ENCODE measurements at places on chromosomes 7 and 10.
A peak's percentile ranks its signal among the peaks of the same experiment; 100 is the strongest.

- DNase-seq = no peak
Observed at GRCh38 chr7:129529643-129530042, 27.3 kb downstream of the SMKR1 start.

- no peak for DNase-seq
Observed at GRCh38 chr10:110914431-110914830, 4.5 kb downstream of the BBIP1 start.

- no peak for DNase-seq
Observed at GRCh38 chr7:151366166-151366879, 24.7 kb downstream of the NUB1 start.

- no peak for DNase-seq
Observed at GRCh38 chr10:111390813-111391563, 314.2 kb downstream of the ADRA2A start.

DNA sequence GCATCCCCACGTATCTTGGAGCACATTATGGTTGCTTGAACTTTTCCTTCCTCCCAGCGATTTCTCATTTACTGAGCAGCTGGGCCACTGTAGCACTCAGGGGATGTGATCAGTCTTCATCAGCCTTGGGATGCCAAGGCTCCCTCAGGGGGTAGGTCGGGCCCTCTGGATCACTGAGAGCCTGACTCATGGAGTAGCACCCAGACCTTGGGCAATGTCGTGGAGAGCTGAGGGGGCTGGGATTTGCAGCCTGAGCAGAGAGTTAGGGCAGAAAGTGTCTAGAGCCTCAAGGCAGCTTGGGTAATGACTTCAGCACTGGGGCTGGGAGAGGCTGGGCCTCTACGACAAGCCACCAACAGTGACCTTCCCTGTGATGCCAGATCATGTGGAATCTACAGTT is 86.5 kb upstream of the CXCL12 start:
- no peak for DNase-seq

DNA sequence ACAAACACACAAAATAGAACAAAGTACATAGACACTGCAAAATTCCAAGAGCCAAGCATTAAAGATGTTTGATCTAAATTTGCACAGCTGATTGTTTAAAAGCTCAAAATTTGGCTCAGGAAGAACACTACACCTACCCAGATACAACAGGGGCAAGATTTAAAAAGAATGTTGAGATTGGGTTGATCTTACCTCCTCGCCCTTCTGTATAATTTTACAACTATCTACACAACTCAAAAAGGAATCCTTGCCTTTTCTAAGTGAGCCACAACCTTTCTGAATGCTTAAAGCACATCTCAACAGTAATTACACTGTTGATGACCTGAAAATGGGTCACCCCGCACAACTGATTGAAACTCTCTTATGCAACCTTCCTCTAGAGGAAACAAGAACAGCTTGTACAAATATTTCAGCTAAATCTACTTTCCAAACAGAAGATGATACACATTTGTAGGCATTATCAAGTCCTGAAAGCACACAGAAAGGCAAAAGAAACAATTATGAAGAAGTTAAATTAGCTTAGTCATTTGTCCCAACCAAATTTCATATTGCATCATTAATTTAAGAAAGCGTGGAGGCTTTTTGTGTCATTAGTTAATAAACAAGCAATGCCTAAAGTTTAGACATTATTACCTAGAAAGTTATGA is 75.5 kb downstream of the UBE2H start:
- DNase-seq = no peak

DNA sequence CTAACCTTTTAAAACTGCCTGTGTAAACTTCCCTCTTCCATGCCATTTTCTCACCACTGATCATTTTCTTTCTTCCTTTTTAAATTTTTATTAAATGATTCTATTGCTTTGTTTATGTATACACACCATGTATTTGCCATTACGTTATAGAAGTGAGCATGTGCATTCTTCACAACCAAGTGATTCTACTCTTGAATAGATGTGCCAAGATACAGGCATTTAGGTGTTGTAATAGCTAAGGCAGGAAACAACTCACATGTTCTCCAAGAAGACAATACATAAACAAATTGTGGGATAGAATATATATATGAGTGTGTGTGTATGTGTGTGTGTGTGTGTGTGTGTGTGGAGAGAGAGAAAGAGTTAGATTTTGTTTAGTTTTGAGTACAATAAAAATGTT is 202.6 kb upstream of the SEMA3E start:
- no peak for DNase-seq

DNA sequence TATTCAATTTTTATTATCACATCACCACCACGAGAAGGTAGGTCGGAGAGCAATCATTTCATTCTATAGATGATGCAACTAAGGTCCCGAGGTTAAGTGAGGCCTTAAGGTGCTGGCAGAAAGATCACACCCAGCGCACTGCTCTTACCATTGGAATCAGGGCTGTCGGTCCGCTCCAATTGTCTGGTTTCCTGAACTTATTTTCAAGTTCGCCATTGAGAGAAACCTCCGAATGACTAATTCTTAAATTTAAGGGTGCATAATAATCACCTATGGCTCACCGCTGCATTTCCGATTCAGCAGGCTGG is 625 bp upstream of the GSTO2 start:
- DNase-seq = no peak

- no peak for DNase-seq
Observed at GRCh38 chr10:4867520-4868356, 41.7 kb downstream of the AKR1E2 start.

DNA sequence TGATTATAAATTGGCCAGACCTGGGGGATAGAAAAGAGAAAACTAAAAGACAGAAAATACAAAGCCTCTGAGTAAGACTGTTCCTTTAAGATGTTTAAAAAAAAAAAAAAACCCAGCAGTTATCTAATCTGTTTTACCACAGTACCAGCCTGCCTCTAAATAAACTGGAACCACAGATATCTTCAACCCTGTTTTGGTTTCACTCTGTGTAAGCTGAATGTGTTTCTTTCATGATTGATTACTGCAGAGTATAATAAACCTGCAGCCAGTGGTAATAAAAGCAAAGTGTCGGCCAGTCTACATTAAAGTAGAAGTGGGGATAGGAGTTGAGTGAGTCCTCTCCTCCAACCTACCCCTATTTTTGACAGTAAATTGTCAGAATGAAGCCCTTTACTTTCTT is 40.6 kb downstream of the MGAM2 start:
- DNase-seq = no peak

GRCh38 chr10:76382381-76382851 is 951.0 kb downstream of the LRMDA start:
- no peak for DNase-seq

- DNase-seq = no peak
Observed at GRCh38 chr7:54967377-54967776, 51.4 kb upstream of the EGFR start.

DNA sequence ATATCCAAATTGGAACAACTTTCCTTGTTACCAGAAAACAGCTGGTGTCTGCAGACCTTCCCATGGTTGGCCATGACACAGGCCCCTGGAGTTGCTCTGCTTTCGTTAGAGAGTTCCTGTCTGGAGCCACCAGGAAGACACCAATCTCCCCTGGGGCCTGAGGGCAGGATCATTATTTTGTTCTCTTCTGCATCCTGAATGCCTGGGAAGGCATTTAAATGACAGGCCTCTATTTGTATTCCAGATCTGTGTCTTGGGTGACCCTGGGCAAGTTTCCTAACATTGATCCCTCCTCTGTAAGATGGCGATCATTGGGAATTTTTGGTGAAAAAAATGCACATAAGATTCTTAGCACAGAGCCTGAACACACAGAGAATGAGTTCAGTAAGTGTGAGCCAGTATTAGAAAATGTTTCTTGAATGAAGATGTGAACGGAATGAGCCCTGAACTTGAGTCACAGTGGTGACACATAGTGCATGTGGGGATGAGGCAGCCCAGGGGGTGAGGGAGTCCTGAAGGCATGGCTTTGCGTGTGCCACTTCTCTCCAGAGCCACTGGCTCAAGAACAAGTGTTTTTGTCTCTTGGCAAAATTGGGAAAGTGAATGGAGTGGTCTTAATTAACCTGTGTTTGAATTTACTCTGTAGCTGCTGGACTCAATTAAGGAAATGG is 28.4 kb downstream of the BMPER start:
- no peak for DNase-seq

- DNase-seq = no peak
Observed at GRCh38 chr7:102978284-102978683, 65.5 kb downstream of the LRRC17 start.

- DNase-seq = no peak
Observed at GRCh38 chr10:26491934-26492333, 53.8 kb downstream of the APBB1IP start.

DNA sequence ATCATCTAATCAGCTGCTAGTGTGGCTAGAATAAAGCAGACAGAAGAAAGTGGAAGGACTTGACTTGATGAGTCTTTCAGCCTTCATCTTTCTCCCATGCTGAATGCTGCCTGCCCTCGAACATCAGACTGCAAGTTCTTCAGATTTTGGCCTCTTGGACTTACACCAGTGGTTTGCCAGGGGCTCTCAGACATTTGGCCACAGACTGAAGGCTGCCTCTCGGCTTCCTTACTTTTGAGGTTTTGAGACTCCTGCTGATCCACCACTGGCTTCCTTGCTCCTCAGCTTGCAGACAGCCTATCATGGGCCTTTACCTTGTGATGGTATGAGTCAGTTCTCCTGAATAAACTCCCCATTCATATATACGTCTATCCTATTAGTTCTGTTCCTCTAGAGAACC is 26.0 kb downstream of the PLPP4 start:
- DNase-seq = no peak

DNA sequence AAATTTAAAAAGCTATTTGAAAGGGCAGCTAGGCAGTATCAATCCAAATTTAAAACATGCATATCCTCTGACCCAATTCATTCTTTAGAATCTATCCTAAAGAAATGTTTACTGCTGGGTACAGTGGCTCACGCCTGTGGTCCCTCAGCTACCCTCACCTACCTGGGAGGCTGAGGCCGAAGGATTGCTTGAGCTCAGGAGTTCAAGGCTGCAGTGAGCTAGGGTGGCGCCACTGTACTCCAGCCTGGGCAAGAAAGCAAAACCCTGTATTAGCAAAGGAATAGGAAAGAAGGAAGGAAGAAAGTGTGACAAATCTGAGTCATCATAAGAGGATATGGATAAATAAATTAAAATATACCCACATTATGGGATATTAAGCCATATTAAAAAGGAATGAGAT is 36.3 kb downstream of the C7orf33 start:
- DNase-seq = no peak

GRCh38 chr10:31927884-31928548 is 615 bp downstream of the ARHGAP12 start:
- DNase-seq = peak; percentile 66

DNA sequence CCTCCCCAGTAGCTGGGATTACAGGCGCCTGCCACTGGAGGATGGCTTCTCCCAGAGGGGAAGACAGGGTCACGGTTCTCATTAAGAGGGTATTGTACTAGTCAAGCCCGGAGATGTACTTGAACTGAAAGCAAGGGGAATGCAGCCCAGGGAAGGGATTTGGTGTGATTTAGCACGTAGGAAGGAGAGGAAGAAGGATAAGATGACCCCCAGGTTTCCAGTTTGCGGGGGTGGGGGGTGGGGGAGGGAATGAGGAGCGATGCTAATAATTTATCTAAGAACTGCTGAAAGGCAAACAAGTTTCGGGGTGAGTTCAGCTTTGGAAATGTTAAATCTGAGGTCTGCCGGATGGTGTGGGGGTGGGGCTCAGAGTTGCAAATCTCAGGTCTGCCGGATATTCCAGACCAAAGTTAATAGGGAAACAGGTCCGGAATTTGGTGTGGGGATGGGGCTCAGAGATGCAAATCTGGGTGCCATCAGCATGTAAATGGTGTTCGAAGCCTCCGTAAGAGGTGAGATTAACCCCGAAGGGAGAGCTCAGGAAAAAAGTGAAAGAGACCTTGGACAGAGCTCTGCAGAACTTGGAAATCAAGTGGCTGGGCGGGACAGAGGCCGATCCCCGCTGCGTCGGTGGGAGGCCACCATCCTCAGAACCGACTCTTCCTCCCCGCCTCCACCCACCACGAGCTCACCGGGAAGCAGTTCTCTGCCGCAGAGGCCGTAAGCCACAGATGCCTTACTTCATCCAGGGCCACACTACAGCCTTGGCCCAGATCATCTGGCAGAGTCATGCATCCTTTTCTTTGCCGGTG is 1.6 kb upstream of the SEPHS1 start:
- no peak for DNase-seq

- DNase-seq = no peak
Observed at GRCh38 chr7:29971566-29972314, 17.9 kb downstream of the SCRN1 start.

DNA sequence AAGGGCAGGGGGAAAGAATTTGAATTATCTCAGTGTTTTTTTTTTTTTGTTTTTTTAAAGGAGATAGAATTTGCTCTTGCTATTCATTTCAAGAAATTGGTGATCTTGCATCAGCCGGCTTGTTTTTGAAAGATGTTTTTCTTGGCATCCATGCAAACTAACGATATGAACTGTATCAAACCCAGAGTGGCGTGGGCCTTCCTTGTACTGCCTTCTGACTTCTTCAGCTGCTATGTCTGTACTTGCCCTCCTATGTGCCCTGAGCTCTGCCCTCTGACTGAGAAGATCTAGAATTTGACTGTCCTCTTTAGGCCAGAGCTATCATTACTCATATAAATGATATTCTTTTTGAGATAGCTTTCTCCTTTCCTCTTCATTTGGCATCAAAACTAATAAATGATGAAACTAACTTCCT is 183.1 kb downstream of the EXOC4 start:
- DNase-seq = no peak

- DNase-seq = no peak
Observed at GRCh38 chr10:98223874-98224273, 44.1 kb downstream of the LOXL4 start.

DNA sequence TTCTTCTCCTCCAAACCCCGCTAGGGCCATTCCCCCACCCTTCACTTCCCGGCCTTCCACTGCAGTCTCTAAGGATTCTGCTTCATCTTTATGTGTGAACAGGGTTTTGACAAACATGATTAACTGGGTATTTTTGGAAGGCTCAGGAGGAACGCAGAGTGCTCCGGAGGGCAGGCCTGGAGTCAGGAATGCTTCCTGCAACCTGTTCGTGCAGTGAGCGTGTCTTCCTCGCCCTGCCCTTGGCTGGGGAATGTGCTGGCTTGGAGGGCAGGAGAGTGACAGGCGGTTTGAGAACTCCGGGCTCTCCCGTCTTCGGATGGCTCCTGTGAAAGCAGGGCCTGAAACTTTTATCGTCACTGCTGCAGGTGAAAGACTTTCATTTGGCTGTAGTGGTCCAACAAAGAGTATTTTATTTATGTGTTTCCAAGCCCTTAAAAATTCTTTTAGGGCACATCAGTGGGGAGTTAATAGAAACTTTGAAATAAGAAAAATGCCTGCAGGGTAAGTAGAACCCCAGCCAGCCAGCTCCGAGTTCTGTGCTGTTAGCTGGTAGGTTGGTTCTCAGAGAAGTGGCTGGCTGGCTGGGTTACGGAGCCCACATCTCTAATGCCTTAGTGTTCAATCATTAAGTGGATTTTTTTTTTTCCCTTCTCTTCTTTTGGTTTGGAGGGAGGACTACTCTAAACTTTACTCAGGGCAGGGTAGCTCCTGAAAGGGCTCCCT is 51.0 kb downstream of the TCF7L2 start:
- DNase-seq = no peak

DNA sequence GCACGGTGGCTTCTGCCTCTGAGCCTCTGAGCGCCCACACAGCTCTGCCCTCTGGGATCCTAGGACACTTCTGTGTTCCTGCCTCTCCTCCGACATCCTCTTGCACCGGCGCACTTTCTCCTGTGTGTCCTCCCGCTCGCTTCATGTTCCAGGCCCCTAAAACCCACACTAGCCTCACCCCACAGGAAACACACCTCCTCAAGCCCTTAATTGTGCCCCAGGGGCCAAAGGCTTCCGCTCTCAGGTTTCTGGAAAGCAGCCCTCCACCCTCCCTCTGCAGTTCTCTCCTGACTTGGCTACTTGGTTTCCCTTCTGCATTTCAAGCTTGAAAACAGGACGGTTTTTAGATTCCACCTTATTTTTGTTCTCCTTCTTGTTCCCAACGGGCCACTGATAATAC is 7.3 kb downstream of the GFRA1 start:
- no peak for DNase-seq

Measured in stimulated activated effector memory CD8-positive, alpha-beta T cell treated with anti-CD3 and anti-CD28 coated beads, Interleukin-12 subunit alpha, Interleukin-12 subunit beta, amount 100 ng/mL, for 72 hours (primary cell).